ENCODE measurements at places on chromosomes 7 and 10.

DNA sequence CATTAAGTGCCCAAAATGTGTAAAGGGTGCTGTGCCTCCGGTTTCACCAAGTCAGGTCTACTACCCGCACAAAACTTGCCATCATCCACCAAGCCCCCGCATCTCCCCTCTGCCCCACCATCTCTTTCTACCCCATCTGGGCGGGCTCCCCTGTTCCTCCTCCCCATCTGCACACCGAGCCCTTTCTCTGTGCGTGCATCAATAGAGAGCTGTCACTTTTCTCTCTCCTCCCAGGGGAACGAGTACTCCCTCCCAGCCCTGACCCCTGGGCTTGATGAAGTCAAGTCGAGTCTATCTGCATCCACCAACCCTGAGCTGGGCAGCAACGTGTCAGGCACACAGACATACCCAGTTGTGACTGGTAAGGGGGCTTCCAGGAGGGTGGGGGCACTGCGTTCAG lies 63.5 kb downstream of the PAX2 start:
- DNase-seq, result no peak

GRCh38 chr7:78370936-78371335 lies 572.4 kb downstream of the PHTF2 start:
- DNase-seq, result no peak

- DNase-seq, result no peak
Measured at GRCh38 chr7:92576296-92576695, 13.9 kb downstream of the FAM133B start.

DNA sequence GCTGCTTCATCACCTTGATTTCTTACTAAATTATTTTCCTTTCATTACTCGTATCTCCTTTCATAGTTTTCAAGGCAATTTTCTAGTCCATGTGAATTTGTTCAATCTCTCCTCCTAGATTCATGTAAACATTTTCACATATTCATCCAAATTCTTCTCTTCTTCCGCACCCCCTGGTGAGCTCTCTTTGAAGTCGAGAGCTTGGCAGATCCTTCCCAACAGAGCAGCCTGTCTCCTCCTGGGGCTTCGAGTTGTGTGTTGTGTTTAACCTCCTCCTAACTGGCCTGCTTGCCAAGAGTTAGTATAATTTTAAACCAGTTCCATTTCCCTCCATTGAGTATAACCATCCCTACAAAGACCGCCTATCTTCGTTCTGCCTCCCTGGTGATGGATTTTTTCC lies 272.4 kb upstream of the CELF2 start:
- DNase-seq, result no peak

DNA sequence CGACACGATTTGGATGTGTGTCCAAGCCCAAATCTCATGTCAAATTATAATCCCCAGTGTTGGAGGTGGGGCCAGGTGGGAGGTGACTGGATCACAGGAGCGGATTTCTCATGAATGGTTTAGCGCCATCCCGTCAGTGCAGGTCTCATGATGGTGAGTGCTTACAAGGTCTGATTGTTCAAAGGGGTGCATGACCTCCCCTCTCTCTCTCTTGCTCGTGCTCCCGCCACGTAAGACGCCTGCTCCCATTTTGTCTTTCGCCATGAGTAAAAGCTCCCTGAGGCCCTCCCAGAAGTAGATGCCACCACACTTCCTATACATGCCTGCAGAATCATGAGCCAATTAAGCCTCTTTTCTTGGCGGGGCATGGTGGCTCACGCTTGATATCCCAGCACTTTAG lies 71.5 kb upstream of the NANOS1 start:
- no peak for DNase-seq

GRCh38 chr10:43904844-43905243 lies 256.2 kb upstream of the ZNF32 start:
- no peak for DNase-seq

DNA sequence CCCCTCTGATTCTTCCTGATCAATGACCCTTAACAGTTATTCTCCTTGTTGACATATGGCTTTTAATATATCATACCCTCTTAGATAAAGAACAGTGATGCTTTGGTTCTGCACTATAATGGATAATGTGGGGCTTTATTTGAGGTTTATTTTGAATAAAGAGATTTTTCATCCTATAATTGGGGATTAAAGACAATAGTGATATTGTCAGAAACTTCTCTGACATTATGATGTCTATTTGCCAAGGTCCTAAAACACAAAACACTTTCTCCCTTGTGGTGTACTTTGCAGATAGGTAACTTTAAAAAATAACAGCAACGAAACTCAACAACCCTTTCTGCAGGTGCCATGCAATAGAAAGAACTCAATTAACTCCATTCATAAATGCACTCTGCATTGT lies 243.6 kb upstream of the RHOBTB1 start:
- no peak for DNase-seq

GRCh38 chr7:1466524-1467271 lies 7.4 kb upstream of the MICALL2 start:
- peak; percentile 75 for DNase-seq
